ENCODE measurements at places on chromosomes 2 and 18.

DNA sequence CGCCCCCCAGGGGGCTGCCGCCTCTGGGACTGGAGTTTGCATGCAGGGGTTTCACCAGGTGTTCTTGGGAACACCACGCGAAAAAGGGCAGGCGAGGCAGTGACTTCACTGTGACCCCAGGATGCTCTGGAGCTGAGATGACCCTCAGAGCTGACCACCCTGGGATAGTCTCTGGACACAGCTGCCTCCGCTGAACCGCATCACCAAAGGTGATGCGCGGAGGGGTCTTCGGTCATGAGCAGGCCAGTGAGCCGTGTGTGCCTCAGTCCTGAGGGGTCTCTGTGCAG, 17.5 kb downstream of the GPR35 start:
- DNase-seq = no peak

GRCh38 chr2:212990697-212991096, 160.7 kb downstream of the IKZF2 start:
- no peak for DNase-seq

DNA sequence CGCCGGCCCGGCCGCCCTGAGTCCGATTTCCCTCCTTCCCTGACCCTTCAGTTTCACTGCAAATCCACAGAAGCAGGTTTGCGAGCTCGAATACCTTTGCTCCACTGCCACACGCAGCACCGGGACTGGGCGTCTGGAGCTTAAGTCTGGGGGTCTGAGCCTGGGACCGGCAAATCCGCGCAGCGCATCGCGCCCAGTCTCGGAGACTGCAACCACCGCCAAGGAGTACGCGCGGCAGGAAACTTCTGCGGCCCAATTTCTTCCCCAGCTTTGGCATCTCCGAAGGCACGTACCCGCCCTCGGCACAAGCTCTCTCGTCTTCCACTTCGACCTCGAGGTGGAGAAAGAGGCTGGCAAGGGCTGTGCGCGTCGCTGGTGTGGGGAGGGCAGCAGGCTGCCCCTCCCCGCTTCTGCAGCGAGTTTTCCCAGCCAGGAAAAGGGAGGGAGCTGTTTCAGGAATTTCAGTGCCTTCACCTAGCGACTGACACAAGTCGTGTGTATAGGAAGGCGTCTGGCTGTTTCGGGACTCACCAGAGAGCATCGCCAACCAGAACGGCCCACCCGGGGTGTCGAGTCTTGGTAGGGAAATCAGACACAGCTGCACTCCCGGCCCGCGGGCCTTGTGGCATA, 4.6 kb downstream of the SIX2 start:
- DNase-seq = no peak

DNA sequence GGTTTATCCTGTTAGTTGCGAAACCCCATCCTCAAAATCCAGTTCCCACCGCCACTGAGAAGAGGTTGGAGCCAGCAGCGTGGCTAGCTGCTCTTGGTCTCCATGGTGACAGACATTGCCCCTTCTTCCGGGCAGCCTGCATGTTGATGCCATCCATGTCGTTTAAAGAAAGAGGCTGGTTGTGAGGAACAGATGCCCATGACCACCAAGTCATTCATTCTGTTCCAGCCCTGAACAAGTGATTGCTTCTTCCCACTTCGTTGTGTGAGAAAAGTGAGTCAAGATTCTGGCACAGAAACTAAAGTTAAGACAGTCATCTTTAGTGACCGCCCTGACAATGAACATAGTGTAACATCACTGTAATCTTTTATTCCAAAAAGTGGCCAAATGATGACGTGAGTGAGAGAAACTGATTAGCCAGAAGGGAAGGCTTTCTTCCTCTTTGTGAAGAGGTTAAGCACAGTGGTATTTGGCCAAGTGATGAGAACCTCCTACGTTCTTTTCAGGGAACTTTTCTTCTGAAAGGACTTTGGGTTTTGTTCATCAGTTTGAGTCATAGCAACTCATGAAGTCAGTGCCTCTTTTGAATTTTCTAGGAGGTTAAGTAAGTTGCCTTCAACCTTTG, 272.5 kb downstream of the GALR1 start:
- no peak for DNase-seq

- no peak for DNase-seq
Observed at GRCh38 chr2:112121682-112122254, 16.4 kb upstream of the FBLN7 start.

- no peak for DNase-seq
Observed at GRCh38 chr2:52145005-52145404, 1113.1 kb upstream of the NRXN1 start.

DNA sequence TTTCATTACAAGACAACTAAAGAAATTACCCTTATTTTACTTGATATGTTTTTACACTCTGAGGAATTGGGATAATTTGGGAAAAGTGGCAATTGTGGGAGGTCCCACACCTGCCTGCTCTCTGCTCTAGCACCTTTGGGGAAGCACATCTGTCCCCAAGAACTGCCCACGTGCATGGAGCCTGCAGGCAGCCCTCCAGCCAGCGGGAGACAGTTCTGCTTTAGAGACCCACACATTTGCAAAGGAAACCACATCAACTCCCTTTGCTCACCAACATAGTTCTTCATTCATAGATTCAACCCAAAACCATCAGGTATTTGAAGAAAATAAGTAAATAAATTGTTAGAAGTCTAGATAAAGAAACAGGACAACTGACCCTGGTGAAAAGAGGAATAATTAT, 239.9 kb upstream of the ID2 start:
- DNase-seq = no peak

- DNase-seq = no peak
Observed at GRCh38 chr2:84212611-84213314, 246.3 kb downstream of the SUCLG1 start.

GRCh38 chr18:24964216-24964615, 387.8 kb downstream of the ZNF521 start:
- no peak for DNase-seq

DNA sequence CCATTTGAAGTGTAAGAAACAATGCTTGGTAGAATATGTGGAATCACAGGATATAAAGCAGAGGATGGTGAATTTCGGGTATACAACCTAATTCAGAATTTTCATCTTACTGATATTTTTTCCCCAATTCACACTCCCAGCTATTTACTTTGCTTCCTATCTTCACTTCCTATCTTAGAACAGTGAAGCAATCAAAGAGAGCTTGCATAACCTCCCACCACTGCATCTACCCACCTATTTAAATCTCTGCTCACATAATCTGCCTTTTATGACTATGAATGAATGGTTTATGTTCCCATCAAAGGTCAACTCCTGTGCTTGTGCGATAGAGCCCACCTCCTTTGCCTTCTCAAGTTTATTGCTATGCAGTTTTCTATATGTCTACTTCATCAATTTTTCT, 3.3 kb downstream of the RMDN2 start:
- no peak for DNase-seq

GRCh38 chr2:197349699-197350098, 39.1 kb upstream of the ANKRD44 start:
- no peak for DNase-seq

- no peak for DNase-seq
Observed at GRCh38 chr2:71607151-71607889, 154.0 kb downstream of the DYSF start.

GRCh38 chr2:109242654-109243331, 113.8 kb downstream of the SH3RF3 start:
- DNase-seq = no peak

- DNase-seq = no peak
Observed at GRCh38 chr2:48824116-48824515, 68.6 kb upstream of the LHCGR start.

GRCh38 chr2:58569475-58570185, 328.5 kb upstream of the FANCL start:
- no peak for DNase-seq

DNA sequence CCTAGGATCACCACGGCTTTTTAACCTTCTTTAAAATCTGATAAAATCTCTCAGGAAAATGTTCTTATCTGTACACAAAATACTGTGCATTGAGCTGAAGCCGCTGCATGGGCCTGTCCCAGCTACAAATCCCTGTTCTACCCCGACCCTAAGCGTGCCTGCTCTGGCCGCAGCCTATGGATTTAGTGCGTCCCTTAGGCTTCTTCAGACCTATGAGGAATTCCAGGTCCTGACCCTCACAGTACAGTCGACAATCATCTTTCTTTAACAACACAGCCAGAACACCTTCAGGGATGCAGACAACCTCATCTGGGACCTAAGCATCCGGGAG, 477 bp upstream of the WDCP start:
- DNase-seq = no peak

GRCh38 chr18:58502628-58503027, 126.3 kb downstream of the ALPK2 start:
- no peak for DNase-seq

- DNase-seq = no peak
Observed at GRCh38 chr18:60421356-60422118, 49.0 kb upstream of the MC4R start.

GRCh38 chr2:127177617-127178263, 42.4 kb downstream of the CYP27C1 start:
- no peak for DNase-seq

- no peak for DNase-seq
Observed at GRCh38 chr2:54289917-54290316, 33.9 kb upstream of the TSPYL6 start.

DNA sequence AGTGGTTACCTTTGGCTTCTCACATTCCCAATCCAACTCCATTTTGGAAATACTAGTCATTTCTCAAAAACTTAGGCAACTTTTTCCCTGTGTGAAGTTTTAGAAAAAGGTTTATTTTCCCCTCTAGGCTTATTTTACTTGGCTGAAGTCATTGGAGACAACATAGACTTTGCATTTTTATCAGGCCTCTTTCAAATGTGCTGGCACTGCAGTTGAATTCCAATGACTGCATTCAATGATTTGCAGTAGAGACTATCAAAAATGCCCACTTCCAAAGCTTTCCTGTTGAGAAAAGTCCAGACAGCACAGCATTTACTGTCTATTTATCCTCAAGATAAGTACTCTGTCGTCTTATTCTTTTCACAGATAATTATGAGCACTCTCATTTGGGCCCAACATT, 70.1 kb downstream of the ONECUT2 start:
- DNase-seq = no peak

- DNase-seq = no peak
Observed at GRCh38 chr2:89848114-89848513, 1156.6 kb downstream of the RPIA start.

DNA sequence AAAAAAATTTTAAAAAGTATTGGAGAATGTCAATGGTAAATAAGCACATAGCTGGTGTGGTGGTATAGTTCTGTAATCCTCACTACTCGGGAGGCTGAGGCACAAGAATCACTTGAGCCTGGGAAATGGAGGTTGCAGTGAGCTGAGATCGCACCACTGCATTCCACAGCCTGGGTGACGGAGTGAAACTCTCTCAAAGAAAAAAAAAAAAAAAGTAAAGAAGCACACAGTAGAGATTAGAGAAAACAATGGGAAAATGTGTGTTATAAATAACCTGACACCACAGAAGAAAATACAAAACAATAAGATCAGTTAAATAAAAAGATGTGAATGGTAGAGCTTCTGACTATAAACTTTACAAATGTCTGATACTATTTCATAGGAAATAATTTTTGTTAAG, 163.7 kb upstream of the WDSUB1 start:
- DNase-seq = no peak

DNA sequence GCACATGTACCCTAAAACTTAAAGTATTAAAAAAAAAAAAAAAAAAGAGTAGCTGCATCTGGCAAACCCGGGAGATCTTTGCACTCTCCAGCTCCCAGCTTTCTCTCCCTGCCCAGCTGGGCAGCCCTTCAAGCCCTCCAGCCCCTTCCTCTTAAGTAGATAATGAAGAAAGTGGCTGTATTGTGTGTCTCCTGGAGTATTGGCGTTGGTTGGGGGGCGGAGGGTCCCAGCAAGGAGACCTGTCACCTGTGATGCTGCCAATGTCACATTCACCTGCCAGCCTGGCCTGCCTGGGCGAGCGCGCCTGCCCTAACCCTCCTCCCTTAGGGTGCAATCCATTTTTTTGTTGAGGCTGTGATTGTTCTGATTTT, 2.0 kb downstream of the C2orf72 start:
- DNase-seq = no peak

DNA sequence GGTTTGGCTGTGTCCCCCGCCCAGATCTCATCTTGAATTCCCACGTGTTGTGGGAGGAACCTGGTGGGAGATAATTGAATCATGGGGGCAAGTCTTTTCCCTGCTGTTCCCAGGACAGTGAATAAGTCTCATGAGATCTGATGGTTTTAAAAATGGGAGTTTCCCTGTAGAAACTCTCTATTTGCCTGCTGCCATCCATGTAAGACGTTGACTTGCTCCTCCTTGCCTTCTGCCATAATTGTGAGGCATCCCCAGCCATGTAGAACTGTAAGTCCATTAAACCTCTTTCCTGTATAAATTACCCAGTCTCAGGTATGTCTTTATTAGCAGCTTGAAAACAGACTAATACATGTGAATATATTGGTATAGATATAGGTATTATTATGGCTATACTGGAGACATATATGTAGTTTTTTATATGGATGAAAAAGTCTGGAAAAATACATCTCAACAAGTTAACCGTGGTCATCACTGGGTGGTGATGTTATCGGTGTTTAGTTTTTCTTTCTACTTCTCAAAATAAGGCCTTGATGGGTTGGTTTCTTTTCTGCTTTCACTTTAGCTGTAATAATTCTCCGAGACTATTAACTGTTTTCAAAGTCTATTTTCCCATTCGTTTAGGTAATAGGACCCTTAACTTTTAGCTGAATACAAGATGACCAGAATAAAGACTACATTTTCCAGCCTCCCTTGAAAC, 39.1 kb upstream of the NCOA1 start:
- no peak for DNase-seq

DNA sequence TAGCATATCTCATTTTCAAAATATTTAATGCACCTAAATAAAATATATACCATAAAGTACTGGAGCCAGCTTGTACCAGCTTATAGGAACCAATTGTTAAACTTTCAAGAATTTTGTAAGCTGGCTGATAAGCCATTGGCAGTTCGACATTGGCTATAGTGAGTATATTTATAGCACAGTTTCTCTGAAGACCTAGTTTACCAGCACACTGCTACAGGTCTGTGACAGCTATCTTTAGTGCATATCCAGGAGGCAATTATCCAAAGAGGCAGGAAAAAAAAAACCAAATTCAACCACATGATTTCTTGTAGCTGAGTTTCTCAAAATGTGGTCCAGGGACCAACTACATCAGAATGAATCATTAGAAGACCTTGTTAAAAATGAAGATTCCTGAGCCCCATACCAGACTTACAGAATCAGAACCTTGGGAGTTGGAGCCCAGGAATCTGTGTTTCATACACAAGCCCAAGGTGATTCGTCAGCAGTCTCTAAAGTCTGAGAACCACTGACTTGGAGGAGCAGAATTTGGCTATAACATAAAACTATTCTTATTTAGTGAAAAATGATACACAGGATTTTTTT, 279.0 kb upstream of the NRP2 start:
- DNase-seq = no peak

DNA sequence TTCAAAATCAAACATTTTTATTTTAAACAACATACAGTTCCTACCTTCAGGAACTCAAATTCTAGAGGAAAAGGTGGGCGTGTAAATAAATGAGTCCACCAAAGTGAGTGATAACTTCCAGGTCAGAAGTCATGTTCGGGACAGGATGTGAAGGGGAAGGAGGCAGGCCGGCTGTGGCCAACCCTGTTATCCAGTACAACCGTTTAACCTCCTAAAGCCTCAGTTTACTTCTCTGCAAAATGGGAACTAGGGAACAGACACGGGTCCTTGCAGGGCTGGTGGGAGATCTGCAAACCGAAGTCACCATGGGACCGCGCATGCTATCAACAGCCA, 373 bp downstream of the EIPR1 start:
- no peak for DNase-seq

- DNase-seq = no peak
Observed at GRCh38 chr2:65353046-65353445, 79.4 kb downstream of the SPRED2 start.

- no peak for DNase-seq
Observed at GRCh38 chr2:128438091-128438490, 119.4 kb upstream of the HS6ST1 start.

Measured in stimulated activated CD4-positive, alpha-beta T cell treated with anti-CD3 and anti-CD28 coated beads, Interleukin-1b, Interleukin-23, amount 100 ng/mL, for 1 hour (primary cell).